ENCODE measurements at places on chromosomes 1 and 21. TPM values are rescaled to one million over a fixed set of nuclear protein-coding genes. Genes with fewer than 3 reads are reported as not detected.

KLHDC7A gene
- polyA plus RNA-seq: 4.2 TPM

DNA sequence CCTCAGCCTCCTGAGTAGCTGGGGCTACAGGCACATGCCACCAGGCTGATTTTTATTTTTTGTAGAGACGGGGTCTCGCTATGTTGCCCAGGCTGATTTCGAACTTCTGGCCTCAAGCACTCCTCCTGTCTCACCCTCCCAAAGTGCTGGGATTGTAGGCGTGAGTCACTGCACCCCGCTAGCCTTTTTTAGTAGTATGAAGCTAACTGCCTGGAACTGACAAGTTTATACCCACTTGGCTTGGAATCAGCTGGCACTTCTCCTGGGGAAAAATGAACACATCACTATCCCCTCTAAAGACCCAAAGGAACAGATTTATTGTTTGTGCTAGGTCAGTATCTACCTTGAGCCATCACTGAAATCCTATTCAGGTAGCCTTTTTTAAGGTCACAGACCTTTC, 19.0 kb downstream of the TMEM63A start:
- H3K27ac ChIP-seq: no peak overlapping the region
- no peaks in the 10 kb centered on the region for H3K27me3 ChIP-seq
- no peak overlapping the region for H3K4me3 ChIP-seq
- no peak for DNase-seq
- peaks cover 29% of the 10 kb centered on the region for H3K36me3 ChIP-seq

DNA sequence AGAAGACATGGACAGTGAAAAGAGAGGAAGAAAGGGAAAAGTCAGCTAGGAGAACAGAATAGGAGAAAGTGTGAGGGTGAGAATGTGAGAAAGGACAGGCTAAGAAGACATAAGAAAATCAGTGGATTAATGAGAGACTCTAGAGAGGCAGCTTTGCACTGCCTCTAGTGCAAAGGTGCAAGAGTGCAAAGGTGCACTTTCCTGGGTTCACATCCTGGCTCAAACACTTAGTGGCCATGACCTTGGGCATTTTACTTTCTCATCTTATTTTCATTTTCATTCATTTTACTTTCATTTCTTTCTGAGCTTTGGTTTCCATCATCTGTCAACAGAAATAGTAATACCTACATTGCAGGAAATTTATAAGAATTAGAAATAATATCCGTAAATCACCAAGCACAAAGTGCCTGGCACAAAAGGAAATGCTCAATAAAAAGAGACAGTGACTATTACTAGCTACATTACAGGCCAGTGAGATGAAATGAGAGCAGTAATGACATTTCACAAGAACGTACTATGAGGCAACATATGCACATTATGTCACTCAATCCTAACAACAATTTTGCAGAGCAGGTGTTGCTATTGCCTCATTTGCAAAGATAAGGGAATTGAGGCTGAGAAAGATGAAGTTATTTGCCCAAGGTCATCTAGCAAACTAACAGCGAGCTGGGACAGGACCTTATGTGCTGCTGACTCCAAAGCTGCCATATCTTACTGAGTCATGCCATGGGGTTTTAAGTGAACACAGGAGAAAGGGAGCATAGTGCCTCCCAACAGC, 107.0 kb upstream of the TLR5 start:
- no peak overlapping the region for H3K4me3 ChIP-seq
- H3K27ac ChIP-seq: no peak overlapping the region
- no peaks in the 10 kb centered on the region for H3K27me3 ChIP-seq
- no peaks in the 10 kb centered on the region for H3K36me3 ChIP-seq
- DNase-seq: no peak

DNA sequence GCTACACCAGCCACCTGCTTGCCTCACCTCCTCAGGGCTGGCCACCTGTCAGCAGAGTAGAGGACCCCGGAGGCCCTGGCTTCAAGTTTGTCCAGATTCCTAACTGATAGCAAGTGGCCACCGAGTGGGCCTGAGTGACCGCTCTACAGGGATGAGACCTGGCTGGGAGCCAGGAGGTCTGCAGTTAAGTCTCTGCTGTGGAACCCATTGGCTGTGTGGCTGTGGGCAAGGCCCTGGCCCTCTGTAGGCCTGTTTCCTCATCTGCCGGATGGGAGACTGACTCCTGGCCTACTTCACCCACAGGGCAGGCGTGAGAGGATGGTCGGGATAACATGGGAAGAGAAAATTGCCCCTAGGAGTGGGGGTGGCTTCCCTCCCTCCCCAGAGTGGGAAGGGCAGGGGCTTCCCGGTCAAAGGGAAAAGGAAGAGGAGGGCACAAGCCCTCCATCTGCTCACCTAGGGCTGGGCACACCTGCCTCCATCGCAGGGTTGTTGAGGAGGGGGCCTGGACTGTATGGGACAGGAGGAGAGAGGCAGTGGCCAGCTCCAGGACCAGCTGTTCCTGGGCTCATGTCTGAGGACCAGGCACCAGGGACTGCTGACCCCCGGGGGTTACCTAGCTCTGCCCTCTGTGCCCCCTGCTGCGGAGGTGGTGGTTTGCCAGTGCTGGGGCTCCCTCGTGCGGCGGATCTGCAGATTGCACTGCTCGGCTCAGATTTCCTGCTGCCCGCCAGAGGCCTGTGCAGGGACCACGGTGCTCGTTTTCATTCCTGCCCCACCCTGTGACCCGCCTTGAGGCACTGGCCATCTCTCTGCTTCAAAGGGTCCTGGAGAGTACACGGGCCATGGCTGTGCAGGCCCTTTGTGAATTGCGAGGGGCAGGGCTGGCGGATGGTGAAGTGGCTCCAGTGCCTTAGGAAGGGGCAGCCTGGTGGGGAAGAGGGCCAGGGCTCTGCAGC, 9.1 kb upstream of the MTFR1L start:
- no peaks in the 10 kb centered on the region for H3K4me1 ChIP-seq
- H3K27ac ChIP-seq: no peak overlapping the region
- DNase-seq: peak; percentile 90
- no peaks in the 10 kb centered on the region for H3K27me3 ChIP-seq
- H3K4me3 ChIP-seq: no peak overlapping the region

DNA sequence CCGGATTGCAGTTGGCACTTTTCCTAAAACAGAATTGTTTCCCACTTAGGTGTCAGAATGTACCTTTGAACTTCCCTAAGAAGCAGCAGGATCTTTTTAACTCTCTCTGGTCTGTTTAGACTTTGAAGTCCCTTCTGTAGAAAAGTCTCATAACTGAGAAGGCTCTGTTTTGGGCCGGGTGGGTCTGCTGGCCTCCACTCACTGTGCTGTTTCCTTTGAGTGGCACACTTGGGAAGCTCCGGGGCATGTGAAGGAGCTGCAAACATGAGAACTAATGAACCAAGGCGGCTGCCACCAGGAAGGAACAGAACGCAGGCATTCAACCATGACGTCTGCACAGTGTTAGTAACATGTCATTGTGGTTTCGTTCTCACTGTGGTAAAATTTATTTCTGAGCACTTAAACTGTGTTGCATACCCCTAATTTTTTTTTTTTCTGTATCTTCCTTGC, 19.5 kb upstream of the NCMAP start:
- no peak overlapping the region for H3K4me3 ChIP-seq
- H3K36me3 ChIP-seq: no peaks in the 10 kb centered on the region
- H3K27me3 ChIP-seq: no peaks in the 10 kb centered on the region
- H3K27ac ChIP-seq: no peak overlapping the region

GIPC2 gene
- 1.2 TPM for polyA plus RNA-seq

PKLR gene
- 1.5 TPM for polyA plus RNA-seq

DNA sequence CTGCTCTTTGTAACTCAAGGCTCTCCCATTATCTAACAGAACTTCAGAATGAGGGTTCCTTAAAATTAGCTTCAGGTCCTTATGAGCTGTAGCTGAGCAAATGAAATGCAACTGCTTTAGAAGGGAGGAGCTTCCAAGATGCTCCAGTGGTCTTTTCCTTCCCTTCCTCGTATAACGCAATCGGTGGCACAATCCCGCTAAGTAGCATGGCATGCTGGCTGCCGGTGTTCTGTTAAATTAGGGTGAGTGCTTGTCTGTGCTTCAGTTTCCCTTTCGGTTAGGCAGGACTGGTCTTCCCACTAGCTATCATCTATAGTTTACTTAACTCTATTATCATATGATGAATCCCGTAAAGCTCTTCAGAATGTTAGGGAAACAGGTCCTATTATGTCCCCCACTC, 917 bp downstream of the KIAA0040 start:
- H3K4me1 ChIP-seq: peaks cover 11% of the 10 kb centered on the region
- no peak overlapping the region for H3K27ac ChIP-seq
- H3K4me3 ChIP-seq: peak overlapping the region; percentile 62
- H3K27me3 ChIP-seq: peaks cover 31% of the 10 kb centered on the region
- peak; percentile 37 for DNase-seq
- no peaks in the 10 kb centered on the region for H3K36me3 ChIP-seq

ANKRD45 gene
- polyA plus RNA-seq: 2.3 TPM

GRCh38 chr1:85571828-85572227, 8.7 kb upstream of the CCN1 start:
- no peaks in the 10 kb centered on the region for H3K4me1 ChIP-seq
- no peak overlapping the region for H3K4me3 ChIP-seq
- no peak overlapping the region for H3K27ac ChIP-seq

- no peaks in the 10 kb centered on the region for H3K36me3 ChIP-seq
- H3K4me1 ChIP-seq: no peaks in the 10 kb centered on the region
- H3K27me3 ChIP-seq: no peaks in the 10 kb centered on the region
- no peak for DNase-seq
- no peak overlapping the region for H3K27ac ChIP-seq
Measured at GRCh38 chr1:197171531-197171930, 25.1 kb upstream of the ASPM start.

Measured in GM23338 (cell line).